ENCODE measurements at places on chromosomes 13 and 19.

- DNase-seq: no peak
Observed at GRCh38 chr19:33679696-33680095, 57.9 kb downstream of the CHST8 start.

GRCh38 chr19:18230941-18231734 lies 4.9 kb upstream of the PDE4C start:
- no peak for DNase-seq

DNA sequence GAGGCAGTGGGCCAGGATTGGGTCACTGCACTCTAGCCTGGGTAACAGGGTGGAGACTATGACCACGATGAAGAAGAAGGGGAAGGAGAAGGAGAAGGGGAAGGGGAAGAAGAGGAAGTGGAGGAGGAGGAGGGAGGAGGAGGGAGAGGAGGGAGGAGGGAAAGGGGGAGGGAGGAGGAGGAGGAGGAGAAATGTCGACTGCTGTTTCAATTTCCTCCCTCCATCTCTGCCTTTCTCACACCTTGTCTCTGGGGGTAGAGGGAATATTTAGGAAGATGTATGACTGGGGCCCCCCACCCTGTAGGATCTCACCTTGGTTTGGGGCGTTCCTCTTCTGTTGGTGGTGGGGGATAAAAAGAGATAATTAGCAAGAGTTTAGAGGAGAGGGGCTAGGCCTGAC lies 3.8 kb downstream of the TNNT1 start:
- DNase-seq: no peak

- DNase-seq: no peak
Observed at GRCh38 chr13:52810011-52810410, 38.4 kb downstream of the PCDH8 start.

DNA sequence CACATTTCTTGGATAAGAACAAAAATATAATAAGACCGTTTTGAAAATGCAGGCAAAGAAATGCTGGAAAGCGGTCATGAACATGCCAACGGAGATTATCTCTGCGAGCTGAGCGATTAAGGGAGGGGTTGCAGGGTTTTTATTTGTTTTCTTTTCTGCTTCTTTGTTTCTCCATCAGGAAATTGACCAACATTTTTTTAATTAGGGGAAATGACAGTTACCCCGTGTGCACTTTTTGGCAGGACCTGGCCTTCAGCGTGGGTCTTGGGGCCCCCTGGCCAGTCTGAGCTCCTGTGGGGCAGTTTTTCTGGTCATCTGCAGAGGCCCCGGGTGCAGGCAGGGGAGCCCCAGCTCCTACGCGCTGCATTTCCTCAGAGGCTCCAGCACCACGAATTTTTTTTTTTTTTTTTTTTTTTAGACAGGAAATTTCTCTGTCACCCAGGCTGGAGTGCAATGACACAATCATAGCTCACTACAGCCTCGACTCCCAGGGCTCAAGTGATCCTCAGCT lies 31.3 kb upstream of the HOMER3 start:
- DNase-seq: no peak

Measured in BE2C (cell line).